ENCODE measurements at places on chromosomes 1 and 21. TPM values are rescaled to one million over a fixed set of nuclear protein-coding genes. Genes with fewer than 3 reads are reported as not detected.

- DNase-seq = no peak
Observed at GRCh38 chr1:17101261-17101660, 18.0 kb downstream of the PADI2 start.

DNA sequence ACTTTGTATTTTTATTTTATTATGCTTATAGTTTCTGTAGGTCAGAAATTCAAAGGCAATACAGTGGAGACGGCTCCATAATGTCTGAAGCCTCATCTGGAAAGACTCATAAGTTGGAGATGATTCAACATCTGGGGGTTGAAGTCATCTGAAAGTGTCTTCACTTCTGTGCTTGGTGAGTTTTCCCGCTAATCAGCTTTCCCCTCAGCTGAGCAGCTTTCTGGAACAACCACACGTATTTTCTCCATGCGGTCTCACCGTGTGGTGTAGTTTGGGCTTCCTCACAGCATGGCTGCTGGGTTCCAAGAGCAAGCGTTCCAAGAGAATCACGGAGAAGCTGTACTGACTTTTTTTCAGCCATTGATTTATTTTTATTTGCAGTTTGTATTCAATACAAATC, 7.6 kb upstream of the DDI2 start:
- no peak for DNase-seq

- DNase-seq = no peak
Observed at GRCh38 chr1:15515022-15515663, 8.9 kb downstream of the CASP9 start.

DNA sequence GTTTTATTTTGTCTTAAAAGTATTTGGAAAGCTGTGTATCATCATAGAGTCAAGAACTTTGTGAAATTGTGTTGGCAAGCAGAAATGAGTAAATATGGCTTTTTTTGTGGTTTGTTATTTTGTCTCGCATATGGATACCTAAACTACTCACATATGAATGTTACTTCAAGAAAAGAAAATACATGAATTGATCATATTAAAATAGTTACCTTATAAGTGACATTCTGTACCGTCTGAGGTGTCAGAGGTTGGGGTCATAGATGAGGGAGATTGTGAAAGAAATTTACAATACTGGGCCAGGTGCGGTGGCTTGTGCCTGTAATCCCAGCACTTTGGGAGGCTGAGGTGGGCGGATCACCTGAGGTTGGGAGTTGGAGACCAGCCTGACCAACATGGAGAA, 31.3 kb upstream of the AXDND1 start:
- DNase-seq = no peak

DNA sequence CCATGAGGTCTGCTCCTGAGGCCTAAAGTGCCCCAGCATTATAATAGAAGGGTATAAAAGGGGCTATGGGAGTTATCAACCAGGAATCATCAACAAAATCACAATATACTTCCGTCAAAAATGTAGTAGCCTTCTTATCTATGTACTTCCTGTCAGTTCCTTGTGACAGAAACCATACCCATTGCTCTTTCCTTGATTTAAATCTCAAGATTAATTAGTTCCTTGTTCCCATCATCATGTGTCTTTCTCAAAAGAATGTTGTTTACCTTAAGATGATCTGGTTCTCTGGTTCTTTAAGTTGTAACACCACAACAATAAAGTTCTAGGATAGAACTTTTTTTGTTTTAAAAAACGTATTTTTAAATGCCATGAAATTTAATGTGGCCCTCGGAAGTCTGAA, 833.3 kb downstream of the LTN1 start:
- DNase-seq = no peak

The GLUL gene
- total RNA-seq = 356 TPM

The BCL2L15 gene
- total RNA-seq = 20.9 TPM

Measured in mucosa of gallbladder (tissue), 1 donor.